ENCODE measurements at places on chromosomes 6 and 20.
A peak's percentile ranks its signal among the peaks of the same experiment; 100 is the strongest.

GRCh38 chr6:108133594-108134179, 32.1 kb upstream of the NR2E1 start:
- DNase-seq, result peak; percentile 79

DNA sequence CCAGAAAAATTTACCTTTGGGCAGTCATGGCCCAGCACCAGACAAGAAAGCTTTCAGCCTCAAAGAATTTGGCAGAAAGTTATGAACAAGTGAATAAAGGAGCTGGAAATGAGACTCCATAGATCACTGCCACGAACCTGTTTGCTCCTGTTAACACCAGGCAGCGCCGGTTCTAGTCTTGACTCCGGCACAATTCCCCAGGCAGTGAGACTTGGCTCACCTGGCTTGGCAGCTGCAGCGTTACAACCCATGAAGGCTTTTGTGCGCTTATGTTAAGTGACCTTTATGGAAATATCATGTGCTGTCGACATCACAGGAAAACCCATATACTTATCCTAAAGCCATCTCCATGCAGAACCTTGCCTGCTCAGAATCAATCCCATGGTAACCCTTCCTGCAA, 22.2 kb upstream of the FOXC1 start:
- no peak for DNase-seq

- DNase-seq, result no peak
Observed at GRCh38 chr6:11851387-11851786, 72.8 kb upstream of the ADTRP start.

GRCh38 chr20:10648651-10649050, 25.1 kb downstream of the JAG1 start:
- no peak for DNase-seq

- no peak for DNase-seq
Observed at GRCh38 chr6:68447112-68447511, 188.0 kb upstream of the ADGRB3 start.

DNA sequence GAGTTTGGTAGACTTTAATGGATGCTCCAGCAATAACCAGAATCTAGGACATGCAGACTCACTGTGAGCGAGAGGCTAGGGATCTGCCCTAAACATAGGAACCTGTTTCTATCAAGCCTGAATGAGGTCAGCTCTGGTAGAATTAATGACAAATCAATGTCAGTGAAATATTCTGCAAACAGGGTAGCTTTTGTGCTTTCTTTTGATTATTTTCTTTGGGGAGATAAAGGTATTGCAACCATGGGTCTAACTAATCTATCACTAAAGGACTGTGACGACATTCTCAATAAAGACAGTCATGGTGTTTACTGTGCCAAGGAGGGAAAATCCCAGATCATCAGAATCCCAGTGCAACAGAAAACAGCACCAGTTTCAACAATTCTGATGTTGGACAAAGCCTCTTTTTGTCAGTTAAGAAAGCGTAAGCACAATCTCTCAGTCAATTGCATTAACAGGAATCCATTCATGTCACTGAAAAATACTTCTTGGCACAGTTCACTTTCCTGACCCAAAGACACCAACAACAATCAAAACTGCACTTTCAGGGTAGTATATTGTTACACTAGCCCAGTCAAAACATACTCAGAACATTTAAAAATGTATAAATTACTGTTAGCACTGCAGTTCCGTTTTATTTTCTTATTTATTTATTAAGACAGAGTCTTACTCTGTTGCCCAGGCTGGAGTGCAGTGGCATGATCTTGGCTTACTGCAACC, 36.8 kb upstream of the SMIM29 start:
- no peak for DNase-seq

- DNase-seq, result peak; percentile 10
Observed at GRCh38 chr20:25014816-25015215, 22.3 kb upstream of the APMAP start.

GRCh38 chr6:106146852-106147351, 60.8 kb downstream of the PRDM1 start:
- no peak for DNase-seq

DNA sequence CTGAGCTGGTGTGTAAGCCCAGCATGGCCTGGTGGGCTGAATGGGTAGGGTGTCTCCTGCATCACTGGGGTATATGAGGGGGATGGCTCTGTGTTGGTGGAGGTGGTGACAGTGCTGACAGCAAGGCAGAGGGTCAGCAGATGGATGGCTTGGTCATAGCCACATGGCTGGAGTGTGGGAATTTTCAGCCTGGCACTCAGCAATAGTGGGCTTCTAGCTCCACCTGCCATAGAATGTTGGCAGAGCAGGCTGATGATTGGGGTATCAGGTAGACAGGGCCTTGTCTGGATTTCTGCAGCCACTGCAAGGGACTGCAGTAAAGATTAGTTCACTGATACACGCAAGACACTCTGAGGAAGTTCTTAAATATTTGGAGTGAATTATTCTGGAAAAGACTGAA, 137.5 kb upstream of the BACH2 start:
- DNase-seq, result no peak

GRCh38 chr20:8246153-8246552, 114.1 kb downstream of the PLCB1 start:
- DNase-seq, result no peak

DNA sequence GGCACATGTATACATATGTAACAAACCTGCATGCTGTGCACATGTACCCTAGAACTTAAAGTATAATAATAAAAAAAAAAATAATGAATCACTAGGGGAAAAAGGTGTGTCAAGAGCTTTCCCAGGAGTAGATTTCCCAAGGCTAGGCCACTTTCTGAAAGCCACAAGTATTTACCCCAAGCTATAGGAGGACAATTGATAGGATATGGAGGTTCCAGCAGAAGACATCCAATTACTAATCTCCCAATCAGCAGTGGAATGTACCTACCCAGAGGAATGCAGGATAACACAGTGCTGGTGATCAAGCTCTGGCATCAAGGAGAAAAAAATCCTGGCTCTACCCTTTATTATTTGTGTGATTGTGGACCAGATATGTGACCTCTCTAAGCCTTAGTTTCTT, 562.7 kb downstream of the RFPL4B start:
- DNase-seq, result no peak

- DNase-seq, result peak; percentile 45
Observed at GRCh38 chr6:37007340-37008043, 2.0 kb downstream of the FGD2 start.

GRCh38 chr6:32115623-32116022, 6.5 kb upstream of the TNXB start:
- DNase-seq, result no peak

DNA sequence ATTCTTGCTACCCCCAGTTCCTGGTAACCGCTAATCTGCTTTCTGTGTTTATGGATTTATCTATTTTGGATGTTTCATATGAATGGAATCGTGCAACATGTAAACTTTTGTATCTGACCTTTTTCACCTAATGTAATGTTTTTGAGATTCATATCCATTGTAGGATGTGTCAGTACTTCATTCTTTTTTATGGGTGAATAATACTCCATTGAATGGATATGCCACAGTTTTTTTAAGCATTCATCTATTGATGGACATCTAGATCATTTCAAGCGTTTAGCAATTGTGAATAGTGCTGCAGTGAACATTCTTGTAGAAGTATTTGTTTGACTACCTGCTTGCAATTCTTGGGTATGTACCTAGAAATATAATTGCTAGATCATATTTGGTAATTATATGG, 13.0 kb downstream of the KDM1B start:
- no peak for DNase-seq

DNA sequence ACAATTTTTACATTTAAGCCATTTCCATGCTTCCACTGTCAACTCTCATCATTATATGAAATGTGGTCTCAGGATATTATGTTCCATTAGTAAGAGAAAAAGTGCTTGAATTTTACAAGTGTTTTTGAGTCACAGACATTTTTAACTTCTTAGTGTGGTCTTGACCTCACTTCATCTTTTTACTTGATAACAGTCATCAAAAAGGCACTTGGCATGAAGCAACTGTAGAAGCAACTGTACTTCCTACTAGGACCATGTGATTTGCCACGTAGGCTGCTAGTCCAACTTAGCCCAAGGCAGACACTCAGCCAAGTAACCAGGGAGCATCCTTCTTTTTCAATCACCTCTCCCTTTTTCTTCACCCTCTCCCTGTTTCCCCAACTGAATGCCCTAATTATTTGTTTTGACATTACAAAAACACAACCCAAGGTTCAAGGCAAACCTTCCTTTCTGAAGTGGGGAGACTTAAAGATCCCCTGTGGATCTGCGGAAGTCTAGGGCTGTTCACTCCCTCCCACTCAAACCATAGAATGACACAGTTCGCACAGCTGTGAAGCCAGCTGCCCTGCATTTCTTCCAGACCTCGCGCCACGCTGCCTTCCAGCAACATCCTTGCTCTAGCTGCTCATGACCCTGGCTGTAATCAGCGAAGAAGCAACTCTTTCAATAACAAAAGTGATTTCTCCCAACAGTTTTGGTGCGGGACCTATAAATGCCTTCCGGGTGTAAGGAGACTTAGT, 45.0 kb downstream of the PHACTR1 start:
- no peak for DNase-seq

DNA sequence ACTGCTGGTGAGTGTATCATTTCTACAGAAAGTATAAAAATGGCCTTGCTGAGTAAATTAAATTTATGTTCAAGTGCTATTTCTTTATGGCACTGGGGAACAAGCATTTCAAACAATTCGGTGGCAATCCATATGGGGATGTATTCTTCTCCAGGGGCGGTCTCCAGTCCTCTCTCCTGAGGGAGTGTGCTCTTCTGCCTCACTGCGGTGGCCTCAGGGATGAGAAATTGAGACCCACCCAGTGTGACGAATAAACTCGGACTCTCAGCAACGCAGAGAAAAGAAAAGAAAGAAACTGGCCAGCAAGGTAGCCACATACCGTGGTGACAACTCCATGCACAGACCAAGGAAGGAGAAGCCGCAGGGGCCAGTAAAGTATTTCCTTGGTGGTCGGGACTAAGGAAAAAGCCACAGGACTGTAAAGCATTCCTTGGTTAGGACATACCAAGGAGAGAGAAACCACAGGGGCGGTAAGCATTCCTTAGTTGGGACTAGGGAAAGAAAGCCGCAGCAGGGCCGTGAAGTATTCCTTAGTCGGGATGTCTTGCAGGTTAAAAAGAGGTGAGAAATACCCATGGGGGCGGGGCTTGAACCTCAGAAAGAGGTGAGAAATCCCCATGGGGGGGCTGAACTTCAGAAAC, 13.6 kb upstream of the GOPC start:
- DNase-seq, result no peak

GRCh38 chr6:94562846-94563245, 1014.5 kb upstream of the MANEA start:
- no peak for DNase-seq

DNA sequence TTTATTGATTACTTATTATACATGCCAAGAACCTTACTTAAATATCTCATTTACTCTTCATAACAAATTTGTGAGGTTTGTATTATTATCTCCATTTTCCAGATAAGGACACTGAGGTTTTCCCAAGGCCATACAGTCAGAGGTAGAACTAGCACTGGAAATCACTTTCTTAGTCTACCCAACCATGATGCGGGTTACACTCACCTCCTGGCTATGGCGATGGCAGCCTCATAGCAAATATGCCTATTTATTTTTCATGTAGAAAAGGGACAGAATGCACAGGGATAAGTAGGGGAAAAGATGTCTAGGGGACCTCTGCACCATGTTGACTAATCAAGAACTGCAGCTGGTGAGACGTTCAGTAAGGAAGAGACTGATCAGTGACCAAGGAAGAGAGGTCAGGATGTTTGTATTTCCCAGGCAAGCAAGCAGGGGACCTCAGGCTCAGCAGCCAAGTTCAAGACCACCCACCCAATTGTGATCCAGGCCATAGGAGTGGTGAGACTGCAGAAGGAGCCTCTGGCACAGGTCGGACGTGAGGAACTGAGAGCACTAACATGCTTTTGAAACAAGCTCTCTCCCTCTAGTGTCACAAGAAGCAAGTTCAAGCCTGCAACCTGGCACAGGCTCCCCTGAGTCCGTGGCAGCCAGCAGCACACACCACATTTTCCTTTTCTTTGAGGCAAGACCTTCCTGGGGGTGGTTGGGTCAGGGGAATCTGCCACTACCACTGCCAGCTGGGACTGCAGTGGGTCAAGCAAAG, 97.8 kb downstream of the GMPR start:
- no peak for DNase-seq

GRCh38 chr20:59850018-59850641, 83.3 kb downstream of the SYCP2 start:
- DNase-seq, result no peak

GRCh38 chr6:121666814-121667213, 231.4 kb downstream of the GJA1 start:
- no peak for DNase-seq

DNA sequence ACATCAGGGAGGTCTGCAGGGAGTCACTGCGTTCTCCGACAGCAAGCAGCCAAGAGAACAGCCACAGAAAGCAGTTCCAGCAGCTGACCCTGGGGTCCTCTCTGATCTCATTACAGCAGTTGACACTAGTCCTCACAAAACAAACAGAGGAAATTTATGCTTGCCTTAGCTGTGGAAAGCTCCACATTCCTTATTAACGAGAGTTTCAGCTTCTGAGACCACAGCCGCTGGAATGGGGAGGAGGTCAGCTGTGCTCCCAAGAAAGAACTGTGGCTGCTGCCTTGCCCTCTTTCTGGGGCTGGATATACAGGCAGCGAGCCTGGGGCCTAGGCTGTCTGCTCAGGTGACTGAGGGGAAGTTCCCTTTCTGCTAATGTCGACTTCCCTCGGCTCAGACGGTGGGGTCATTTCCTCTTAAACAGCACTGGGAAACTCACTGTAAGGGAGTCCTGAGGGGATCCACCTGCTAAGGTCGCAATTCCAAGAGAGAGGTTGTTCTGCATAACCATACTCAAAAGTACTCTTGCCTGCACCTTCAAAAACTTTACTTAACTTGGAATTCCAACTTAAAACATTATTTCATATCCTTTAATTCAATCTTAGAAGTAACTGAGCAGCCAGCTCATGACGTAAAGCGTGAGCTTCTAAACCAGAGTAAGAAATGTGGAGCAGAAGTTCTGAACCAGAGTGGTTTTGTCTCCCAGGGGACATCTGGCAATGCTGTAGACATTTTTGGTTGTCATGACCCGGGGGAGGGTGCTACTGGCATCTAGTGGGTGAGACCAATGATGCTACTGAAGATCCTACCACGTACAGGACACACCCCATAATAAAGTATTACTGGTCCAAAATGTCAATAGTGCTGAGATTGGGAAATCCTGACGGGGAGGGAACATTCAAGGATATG, 80.3 kb downstream of the BACH2 start:
- DNase-seq, result no peak

- no peak for DNase-seq
Observed at GRCh38 chr20:48142516-48142773, 357.2 kb upstream of the SULF2 start.

GRCh38 chr6:79600812-79601609, 30.1 kb upstream of the SH3BGRL2 start:
- no peak for DNase-seq

GRCh38 chr6:53494076-53494475, 50.8 kb downstream of the GCLC start:
- DNase-seq, result no peak

GRCh38 chr20:24978513-24978912, 14.0 kb downstream of the APMAP start:
- DNase-seq, result no peak

Measured in upper lobe of left lung (tissue), 6 donors.